ENCODE measurements at places on chromosomes 1 and 21. TPM values are rescaled to one million over a fixed set of nuclear protein-coding genes. Genes with fewer than 3 reads are reported as not detected.
A peak's percentile ranks its signal among the peaks of the same experiment; 100 is the strongest.

DUSP10 gene
- total RNA-seq: not detected

GRCh38 chr21:35633501-35633900 lies 426.8 kb downstream of the SETD4 start:
- no peak for DNase-seq

GRCh38 chr1:154411525-154411924 lies 6.4 kb downstream of the IL6R start:
- no peak for DNase-seq

GRCh38 chr1:101632548-101633272 lies 364.0 kb downstream of the OLFM3 start:
- DNase-seq: no peak

- DNase-seq: no peak
Measured at GRCh38 chr1:90513956-90514355, 203.1 kb downstream of the BARHL2 start.

ATP1A4 gene
- total RNA-seq: not detected

DNA sequence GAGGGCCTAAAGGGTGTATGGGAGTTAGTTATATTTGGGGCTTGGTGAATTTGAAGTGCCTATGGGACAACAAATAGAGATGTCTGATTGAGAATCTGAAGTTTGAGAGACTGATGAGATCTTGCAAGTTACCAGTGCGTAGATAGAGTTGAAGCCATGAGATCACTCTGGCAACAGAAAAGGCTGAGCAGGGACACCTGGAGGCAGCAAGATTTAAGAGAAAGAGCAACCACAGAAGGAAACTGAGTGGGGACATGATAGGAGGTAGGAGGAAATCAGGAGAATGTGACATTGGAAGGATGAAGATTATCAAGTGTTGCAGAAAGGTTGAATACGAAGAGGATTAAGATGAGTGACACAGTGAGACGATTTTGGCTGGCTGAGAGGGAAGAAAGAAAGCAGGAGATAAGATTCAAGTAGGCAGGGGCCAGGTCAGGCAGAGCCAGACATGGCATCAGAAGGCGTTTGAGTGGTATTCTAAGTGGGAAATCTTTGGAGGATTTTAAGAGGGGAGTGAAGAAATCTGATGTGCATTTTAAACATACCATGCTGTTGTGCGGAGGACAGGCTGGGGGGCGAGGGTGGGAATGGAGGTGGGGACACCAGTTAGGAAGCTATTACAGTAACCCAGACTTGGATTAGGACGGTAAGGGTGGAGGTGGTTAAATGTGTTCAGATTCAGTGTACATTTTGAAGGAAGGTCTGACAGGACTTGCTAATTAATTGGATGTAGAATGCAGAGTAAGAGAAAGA lies 3.0 kb upstream of the MPL start:
- no peak for DNase-seq

- no peak for DNase-seq
Measured at GRCh38 chr1:202627841-202628565, 82.3 kb downstream of the SYT2 start.

DNA sequence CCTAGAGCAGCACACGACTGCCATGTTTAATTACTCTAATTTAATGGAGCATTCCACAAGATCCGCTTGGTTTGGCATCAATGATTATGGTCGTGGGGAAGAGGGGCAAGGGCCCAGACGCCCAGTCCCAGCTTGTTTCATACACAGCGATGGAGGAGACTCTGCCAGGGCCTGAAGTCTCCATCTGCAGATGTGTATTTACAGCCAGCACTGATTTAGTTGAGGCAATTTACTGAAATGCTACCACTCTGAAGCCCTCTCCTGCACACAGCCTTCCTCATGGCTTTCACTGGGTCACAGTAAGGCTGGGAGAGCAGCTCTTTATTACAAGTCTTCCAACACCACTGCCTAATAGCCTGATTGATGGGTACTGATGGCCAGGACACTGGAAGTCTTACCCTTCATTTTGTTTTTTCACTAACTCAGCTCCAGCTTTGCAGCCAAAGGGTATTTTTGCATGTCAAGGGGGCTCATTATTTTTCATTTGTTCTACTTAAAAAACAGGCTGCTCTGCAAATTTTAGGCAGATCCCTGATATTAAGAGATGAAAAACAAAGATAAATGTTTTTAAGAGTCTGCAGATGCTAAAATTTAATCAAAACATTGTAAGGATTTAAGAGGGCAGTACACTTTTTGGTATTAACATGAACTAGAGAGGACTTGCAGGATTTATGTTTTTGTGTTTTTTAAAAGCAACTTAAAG lies 236.3 kb downstream of the SIPA1L2 start:
- DNase-seq: no peak

GRCh38 chr1:112710586-112710985 lies 3.7 kb upstream of the RHOC start:
- DNase-seq: no peak

DNA sequence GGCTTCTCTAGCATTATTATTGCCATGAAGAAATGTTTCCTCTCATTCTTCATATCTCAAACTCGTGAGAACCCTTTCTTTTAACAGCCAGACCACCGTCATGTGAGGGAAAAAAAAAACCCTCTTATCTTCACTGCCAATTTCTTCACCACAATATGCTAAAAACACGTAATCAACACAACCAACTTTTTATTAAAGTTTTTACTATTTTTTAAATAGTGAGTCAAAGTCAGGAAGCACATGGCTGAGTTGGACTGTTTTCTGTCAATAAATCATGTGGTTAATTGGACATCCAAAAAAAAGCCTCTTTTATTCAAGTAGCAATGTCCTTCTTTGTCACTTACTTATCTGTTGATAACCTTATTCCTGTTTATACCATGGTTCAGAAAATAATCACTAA lies 55.9 kb upstream of the SAMD13 start:
- DNase-seq: no peak

GBP5 gene
- total RNA-seq: not detected

DNA sequence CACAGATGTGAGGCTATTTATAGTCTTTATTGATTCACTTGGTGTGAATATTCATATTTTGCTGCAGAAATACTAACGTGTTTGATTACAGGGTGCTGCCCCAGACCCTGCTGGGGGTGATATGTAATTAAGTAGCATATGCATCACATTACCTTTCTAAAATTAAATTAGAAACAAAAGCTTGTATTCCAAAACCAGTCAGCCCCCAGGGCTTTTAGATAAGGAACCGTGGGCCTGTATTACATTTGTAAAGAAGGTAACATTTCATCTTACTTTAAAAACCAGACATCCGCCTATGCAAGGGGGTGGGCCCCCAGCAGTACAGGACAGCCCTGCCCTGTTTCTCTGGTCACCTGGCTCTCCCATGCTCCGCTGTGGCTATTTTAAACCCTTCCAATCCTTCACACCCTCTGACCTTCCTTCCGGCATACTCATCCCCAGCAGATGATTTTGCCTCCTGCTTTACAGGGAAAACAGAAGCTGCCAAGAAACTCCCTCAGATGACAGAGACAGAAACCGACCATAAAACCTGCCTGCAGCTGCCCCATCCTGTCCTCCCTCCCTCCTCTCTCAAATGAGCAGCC lies 22.0 kb upstream of the KCNC4 start:
- DNase-seq: peak; percentile 78

SPATA6 gene
- 18.5 TPM for total RNA-seq

GRCh38 chr1:190193508-190194115 lies 284.1 kb downstream of the BRINP3 start:
- DNase-seq: no peak
